Stimulated activated CD4-positive, alpha-beta T cell treated with anti-CD3 and anti-CD28 coated beads, TNF-alpha, amount 100 ng/mL, for 4 hours (primary cell): ENCODE measurements at places on chromosomes 11 and 22.

DNA sequence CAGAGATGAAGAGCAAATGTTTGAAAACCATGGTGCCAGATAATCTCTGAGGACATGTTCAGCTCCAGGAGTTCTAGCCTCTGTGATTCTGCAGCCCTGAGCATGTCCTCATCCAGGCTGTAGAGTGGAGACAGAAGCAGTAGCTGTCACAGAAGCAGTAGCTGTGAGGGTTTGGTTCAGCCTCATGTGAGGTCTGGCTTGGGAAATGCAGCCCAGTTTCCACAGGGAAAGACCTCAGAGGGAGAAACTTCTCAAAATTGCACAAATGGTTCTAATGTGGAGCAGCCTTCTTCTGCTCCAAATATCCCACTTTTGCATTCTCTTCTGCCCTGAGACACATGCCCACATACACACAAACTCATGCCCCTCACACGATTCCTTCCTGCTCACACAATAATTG is 48.4 kb downstream of the DBX1 start:
- DNase-seq = no peak

DNA sequence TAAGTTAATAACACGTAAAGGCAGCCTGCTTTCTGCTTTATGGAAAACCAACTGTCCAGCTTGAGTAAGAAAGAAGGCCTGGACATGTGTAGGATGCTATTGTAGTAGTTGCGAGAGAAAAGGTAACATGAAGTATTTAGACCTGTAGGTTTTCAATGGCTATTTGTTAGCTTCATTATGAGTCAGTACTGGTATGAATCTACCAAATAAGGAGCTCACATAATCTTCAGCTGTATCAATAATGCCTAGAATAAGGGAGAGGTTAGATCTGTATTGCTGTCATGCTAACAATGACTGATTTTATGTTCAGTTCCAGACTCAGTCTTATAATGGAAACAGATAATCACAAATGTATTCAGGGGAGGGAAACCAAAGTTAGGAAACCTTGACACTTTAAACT is 550.3 kb downstream of the CNTN5 start:
- DNase-seq = no peak

GRCh38 chr11:80636999-80637398 is 1196.2 kb upstream of the TENM4 start:
- no peak for DNase-seq

DNA sequence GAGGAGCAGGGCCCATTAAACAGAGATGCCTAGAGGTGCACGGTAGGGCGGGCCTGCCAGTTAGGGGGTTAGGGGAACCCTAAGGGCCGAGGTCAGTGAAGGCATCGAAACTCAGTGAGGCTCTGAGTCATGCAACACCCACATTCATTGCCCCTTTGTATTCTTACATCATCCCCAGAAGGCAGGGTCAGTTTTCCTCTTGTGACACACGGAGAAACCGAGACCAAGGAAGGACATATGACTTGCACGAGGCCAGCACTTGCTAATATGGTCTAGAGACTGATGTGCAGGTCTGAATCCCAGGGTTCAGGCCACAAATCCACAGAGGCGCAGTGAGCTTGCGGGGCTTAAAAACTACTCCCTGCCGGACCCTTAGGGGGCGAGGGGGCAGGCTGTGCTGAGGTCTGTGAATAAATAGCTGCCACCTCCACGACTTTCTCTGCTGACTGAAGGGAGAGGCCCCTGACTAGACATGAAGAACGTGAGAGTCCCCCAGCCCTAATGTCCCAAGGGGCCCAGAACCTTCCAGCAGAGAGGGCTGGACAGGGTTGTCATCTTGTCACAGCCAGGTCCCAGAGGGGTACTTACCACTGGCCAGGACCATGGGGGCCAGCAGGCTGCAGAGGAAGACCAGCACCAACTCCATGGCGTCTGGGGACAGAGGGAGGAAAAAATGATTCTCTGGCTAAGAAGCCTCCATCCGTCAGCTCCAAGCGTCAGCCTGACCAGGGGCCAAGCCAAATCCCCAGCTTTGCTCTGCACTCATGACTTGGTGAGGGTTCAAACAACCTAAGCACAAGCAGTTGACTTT is 17.8 kb upstream of the FXYD2 start:
- no peak for DNase-seq

GRCh38 chr11:133347988-133348387 is 184.3 kb downstream of the OPCML start:
- DNase-seq = no peak

GRCh38 chr11:126891556-126892217 is 108.9 kb downstream of the KIRREL3 start:
- no peak for DNase-seq

GRCh38 chr11:8085011-8085645 is 4.1 kb downstream of the TUB start:
- DNase-seq = no peak

- DNase-seq = no peak
Measured at GRCh38 chr11:72239313-72239848, 4.6 kb downstream of the PHOX2A start.

GRCh38 chr11:107801641-107802040 is 56.9 kb downstream of the SLC35F2 start:
- no peak for DNase-seq

GRCh38 chr11:77101043-77101537 is 1.6 kb upstream of the OMP start:
- no peak for DNase-seq

- no peak for DNase-seq
Measured at GRCh38 chr22:17119481-17120202, 1.5 kb downstream of the TMEM121B start.

DNA sequence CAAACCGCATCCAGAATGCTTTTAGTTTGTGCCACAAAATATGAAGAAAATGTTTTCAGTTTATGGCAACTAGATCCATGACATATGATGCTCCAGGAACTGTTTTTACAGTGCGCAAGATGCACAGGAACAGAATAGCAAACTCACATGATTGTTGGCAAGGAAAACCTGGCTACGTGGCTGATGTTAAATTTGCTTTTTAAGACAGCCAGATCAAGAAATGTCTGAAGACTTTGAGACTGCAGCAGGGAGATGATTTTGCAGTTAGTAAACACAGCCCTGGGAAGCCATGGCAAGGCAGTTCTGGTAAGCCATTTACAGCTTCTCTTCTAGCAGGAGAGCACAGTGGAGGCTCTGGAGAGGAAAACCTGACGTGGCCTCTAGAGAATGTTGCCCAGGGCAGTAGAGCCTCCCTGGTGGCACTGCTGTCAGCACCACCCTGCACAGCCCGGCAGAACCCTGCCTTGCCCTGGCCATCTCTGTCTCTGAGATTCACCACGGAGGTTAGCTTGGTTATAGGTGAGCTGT is 69.8 kb upstream of the TNRC6B start:
- DNase-seq = peak; percentile 7

DNA sequence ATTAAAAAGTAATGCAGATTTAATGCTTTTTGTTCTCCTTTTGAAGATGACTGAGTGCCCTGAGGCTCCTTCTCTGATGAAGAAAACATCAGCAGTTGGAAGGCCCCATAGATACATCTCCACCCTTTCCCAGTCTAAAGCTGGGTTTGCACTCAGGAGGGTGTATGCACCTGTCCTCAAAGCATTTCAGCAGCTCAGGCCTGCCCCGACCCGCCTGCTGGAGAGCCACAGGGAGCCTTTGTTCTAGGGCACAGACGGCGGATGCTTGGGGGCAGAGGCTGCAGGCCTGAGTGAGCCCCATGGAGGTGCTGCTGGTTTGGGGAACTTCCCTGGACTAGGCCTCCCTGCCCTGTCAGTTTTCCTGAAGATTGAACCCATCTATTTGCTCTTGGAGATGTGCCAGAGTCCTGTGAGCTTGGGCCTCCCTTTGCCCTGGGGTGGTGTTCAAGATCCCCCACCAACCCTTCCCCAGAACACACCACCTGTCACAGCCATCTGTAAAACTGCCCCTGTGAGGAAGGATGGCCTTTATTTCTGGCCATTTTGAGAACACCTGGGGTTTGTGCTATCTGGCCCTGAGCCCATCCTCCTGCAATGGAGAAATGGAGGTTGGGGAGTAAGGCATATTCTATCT is 160.0 kb downstream of the NAV2 start:
- no peak for DNase-seq

GRCh38 chr11:3136546-3137455 is 28.3 kb downstream of the OSBPL5 start:
- DNase-seq = no peak

- DNase-seq = no peak
Measured at GRCh38 chr22:39242595-39243438, 2.0 kb downstream of the PDGFB start.

DNA sequence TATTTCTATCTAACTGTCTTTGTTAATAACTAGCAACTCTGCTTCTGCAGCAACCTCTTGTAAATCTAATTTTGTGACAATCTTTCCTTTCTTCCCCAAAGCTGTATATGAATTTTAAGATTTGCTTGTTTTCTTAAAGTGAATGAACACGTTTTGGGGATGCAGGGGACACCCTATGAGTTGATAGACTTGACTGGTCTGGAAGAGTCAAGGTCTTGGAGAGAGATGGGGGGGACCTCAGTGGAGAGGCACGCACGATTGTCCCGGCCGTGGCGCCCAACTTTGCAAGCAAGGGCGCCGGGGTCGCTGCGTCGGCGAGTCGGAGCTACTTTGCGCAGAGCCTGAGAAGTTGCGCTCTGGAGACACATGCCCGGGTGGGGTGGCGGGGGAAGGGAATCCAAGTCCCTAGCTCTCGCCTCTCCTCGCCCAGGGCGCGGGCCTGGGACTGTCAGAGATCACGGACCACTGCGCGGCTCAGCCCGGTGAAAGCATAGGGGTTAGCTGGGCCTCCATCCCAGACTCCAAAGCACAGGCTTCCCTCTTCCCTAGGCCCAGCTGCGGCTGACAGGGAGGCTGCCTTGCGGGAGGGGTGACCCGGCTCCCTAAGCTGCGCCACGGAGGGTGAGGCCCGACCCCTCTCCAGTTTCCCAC is 854 bp downstream of the ABCC8 start:
- no peak for DNase-seq

DNA sequence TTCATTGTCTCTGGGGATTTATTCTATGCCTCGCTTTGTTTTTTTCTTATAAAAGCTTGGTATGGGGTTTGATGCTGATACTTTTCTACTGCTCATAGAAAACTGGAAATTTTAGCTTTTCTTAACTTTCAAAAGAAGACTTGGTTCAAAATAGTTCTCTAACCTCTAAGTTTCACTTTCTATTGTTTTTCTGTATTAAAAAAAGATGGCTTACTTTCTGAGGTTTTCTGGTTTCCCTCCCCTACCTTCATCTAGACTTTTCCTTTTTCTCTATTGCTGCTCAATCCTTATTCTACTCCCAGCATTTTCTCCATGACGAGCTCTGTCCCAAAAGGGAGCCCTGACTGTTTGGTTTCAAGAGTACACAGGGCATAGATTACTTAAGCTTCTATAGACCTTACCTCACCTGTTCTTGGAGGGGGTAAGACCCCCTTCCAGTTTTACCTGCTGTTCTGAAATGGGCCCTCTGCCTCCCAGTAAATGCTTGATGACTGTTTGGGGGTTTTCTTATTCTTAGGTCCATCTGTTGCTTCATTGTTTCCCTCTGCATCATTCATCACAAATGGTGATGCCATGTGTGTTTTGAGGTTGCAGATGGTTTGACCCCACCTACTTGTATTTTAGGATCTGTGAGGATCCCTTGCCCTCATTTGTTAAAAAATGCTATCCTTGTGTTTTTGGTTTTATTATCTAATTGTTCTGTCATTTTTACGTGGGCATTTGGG is 29.5 kb downstream of the DNHD1 start:
- no peak for DNase-seq

DNA sequence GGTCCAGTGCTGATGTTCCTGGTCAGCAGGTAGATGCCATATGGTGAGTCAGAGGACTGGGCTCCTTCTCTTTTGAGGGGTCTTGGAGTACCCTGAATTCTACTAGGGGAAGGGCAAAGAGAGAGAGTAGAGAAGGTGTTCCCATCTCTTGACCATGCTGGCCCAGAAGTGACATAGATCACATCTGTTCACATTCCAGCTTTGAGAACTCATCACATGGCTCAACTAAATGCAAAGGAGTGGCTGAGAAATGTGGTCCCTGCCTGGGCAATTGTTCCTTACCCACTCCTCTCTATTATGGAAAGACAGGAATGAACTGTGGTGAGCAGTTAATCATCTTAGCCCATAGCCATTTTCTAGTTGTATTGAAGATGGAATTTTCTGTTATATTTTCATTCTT is 105.4 kb upstream of the TIMP3 start:
- DNase-seq = no peak

- no peak for DNase-seq
Measured at GRCh38 chr11:78081583-78081982, 1.9 kb upstream of the NDUFC2 start.

DNA sequence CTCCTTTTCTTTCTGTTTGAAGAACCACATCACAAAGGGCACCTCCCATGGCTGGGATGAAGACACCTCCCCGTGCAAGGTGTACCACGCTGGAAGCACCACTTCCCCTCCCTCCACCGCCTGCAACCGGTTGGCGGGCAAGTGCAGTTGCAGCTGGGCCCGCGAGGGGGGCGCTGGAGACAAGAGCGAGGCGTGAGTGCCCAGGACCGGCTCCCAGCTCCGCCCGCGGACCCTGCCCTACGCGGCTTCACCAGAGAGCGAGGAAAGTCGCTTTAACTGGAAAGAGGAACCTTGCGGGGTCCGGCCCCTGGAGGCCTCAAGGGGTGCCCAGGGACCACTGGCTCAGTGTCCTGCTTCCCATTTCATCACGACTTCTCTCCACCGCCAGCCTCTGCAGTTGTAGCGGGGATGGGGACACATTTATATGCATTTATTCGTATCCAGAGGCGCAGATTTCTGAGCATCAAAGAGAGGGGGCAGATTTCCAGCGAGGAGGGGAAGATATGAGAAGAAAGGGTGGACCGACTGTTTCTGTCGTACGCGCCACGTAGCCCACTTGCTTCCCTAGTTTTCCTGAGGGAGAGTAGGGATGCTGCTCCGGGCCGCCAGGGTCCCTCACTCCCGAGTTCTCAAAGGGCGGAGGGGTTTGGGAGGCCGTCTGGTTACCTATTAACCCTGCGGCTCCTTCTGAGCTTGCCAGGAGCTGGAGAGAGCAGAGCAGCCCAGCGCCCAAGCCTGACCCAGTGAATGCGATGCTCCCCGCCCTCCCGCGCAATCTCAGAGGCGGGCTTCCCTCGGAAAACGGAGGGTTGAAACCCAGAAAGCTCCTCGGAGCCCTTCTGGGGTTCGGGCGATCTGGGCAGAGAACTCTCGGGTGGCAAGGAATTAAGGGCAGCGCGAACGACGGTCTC is 3.5 kb downstream of the ESAM start:
- DNase-seq = peak; percentile 34

DNA sequence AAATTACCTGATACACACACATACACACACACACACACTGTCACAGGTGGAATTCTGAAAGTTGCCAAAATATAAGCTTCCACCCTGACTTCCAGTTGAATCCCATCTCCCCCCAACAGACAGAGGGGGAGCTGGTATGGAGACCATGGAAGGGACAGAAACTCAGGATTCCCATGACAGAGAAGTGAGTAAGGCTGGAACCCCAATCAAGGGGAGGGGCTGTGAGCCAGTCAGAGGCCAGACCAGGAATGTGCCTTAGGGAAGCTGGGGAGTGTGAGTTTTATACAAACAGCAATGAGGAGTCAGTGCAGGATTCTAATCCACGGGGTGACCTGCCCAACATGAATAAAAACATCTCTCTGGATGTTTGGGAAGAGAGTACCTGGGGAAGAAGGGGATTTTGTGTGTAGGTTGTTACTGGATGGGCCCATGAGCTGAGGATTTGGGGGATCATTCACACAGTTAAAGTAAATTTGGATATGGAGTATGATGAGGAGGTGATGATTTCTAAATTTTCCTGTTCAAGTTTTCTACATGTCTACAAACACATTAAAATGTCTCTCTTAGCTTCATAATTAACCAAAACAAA is 38.7 kb upstream of the TOP3B start:
- no peak for DNase-seq

GRCh38 chr11:79342686-79343085 is 98.1 kb downstream of the TENM4 start:
- no peak for DNase-seq

- DNase-seq = no peak
Measured at GRCh38 chr22:42328130-42328783, 57.8 kb upstream of the TCF20 start.
